GM23338 (cell line): ENCODE measurements at places on chromosomes 11 and 22. TPM values are rescaled to one million over a fixed set of nuclear protein-coding genes. Genes with fewer than 3 reads are reported as not detected.
A peak's percentile ranks its signal among the peaks of the same experiment; 100 is the strongest.

The CEP126 gene
- total RNA-seq = 1.4 and 2.1 TPM in 2 replicates

The FAT3 gene
- total RNA-seq = 64.2 and 78.0 TPM in 2 replicates

GRCh38 chr11:12768726-12769673 is 94.8 kb downstream of the TEAD1 start:
- DNase-seq = no peak

The FOLR1 gene
- 0.27 TPM in 1 of 2 replicates, not detected in the other for total RNA-seq

DNA sequence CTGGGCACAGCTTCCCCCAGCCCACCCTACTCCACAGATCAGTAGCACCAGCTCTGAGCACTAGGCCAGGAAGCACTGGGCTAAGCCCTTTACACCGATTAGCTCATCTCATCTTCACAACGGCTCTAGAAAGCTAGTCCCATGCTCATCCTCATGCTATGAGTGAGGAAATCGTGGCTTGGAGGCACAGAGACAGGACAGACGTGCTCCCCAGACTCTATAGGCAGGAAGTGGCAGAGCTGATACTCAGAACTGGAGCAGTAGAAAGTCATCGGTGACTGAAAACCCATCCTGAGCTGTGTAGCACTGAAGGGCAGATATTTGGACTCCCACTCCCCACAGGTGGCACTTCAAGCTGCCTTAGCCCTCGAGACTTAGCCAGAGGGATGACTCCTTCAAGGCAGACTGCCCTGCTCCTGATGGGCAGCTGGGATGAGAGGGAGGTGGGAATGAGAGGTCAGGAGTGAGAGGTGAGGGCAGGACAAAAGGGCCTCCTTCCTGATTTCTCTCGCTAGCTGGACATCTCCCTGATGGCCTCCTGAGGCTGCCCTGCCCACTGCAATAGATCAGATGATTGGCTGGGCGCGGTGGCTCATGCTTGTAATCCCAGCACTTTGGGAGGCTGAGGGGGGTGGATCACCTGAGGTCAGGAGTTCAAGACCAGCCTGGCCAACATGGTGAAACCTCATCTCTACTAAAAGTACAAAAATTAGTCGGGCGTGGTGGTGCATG is 9.7 kb downstream of the CD5 start:
- no peak for DNase-seq

GRCh38 chr22:20615021-20615420 is 107.6 kb downstream of the MED15 start:
- no peak for DNase-seq

- peak; percentile 32 for DNase-seq
Observed at GRCh38 chr11:106021181-106021966, 666 bp downstream of the MSANTD4 start.

DNA sequence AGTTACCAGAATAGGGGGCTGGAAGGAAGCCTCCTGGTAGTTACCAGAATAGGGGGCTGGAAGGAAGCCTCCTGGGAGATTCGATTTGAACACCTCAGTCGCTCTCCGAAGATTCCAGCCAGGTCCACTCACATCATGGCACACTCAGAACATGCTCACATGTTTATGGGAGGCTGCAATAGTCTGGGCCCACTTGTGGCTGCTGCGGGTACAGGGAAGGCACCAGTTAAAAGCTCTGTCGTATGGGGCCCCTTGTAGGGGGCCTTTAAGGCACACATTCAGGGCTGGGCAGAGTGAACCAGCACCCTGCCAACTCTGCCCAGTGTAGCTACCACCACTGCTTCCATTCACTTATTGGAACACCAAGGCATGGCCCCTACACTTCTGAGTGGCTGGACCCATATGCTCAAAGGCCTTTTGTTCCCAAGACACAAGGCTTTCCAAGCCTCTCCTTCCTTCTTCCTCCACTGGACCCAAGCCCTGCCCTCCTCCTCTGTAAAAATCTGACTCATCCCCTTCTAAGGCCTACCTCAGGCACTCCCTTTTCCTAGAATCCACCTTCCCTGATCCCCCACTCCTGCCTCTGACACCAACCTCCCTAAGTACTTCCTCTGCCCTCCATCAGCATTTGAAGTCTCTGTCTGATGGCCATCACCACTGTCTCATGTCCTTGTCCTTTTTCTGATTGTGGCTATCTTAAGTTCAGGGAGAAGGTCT is 28.0 kb downstream of the USP35 start:
- DNase-seq = no peak

- DNase-seq = no peak
Observed at GRCh38 chr11:34192481-34193401, 87.3 kb downstream of the NAT10 start.

The KRTAP5-6 gene
- not detected in 2 replicates for total RNA-seq

The KRTAP5-7 gene
- not detected in 2 replicates for total RNA-seq

The KRTAP5-8 gene
- total RNA-seq = not detected in 2 replicates

DNA sequence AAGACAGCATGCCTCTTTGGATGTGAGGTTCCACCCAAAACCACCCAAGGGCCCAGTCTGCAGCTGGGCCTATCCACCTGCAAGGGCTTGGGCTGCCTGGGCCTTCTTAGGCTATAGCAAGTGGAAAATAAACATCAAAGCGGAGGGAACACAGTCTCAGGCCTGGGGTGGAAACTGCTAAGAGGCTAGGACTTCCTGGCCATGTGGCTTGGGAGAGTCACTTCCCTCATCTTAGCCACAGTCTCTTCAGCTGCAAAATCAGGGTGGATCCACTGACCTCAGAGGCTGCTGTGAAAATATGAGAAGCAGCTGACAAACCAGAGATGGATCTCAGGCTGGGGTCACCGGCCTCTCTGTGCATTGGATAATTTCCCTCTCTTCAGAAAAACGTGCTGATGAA is 30.6 kb upstream of the TFIP11 start:
- DNase-seq = no peak

The CARD18 gene
- total RNA-seq = not detected in 2 replicates

- peak; percentile 30 for DNase-seq
Observed at GRCh38 chr11:76666408-76666807, 4.1 kb downstream of the LRRC32 start.

GRCh38 chr22:26670459-26670858 is 13.1 kb downstream of the MIAT start:
- DNase-seq = no peak

DNA sequence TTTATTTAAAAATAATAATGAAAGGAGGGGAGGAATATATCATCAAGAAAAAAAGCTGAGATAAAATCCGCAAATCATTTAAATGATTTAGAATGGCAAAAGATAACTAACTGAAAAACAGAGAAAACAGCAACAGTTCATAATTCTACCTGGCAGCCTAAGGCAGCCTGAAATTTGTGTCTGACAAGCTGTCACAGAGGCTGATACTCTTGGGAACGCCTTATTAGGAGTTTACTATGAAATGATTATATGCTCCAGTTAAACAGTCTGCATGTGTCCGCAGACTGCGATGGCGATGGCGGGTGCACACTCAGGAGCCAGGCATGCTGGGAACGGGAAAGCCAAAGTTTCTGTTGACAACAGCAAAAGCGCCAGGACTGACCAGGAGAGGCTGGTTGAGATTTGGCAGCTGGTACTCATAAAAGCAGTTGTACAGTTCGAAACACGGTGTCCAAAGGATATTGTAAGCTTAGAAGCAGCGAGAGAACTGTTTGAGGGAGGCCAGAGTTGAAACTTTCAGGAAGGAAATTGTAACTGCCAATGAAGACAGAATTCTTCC is 172.9 kb upstream of the MPPED2 start:
- no peak for DNase-seq

- peak; percentile 66 for DNase-seq
Observed at GRCh38 chr22:27825174-27825573, 23.6 kb upstream of the MN1 start.

- peak; percentile 66 for DNase-seq
Observed at GRCh38 chr11:119316729-119317591, at the start of gene MCAM. TSS of gene MCAM (minus strand) at chr11:119317130. CDS start at chr11:119317101, 29 bp downstream.

- no peak for DNase-seq
Observed at GRCh38 chr22:44999687-45000086, 10.1 kb downstream of the PHF21B start.

- peak; percentile 98 for DNase-seq
Observed at GRCh38 chr22:33923660-33924246, 3.5 kb upstream of the LARGE1 start.

GRCh38 chr11:13717331-13717730 is 48.9 kb downstream of the FAR1 start:
- no peak for DNase-seq

GRCh38 chr11:120564573-120565311 is 53.2 kb downstream of the GRIK4 start:
- DNase-seq = peak; percentile 46

GRCh38 chr11:46071091-46071490 is 50.2 kb downstream of the PHF21A start:
- DNase-seq = no peak

GRCh38 chr11:130470832-130471706 is 22.6 kb downstream of the ADAMTS15 start:
- no peak for DNase-seq

GRCh38 chr11:29025001-29025400 is 916.8 kb downstream of the METTL15 start:
- no peak for DNase-seq

DNA sequence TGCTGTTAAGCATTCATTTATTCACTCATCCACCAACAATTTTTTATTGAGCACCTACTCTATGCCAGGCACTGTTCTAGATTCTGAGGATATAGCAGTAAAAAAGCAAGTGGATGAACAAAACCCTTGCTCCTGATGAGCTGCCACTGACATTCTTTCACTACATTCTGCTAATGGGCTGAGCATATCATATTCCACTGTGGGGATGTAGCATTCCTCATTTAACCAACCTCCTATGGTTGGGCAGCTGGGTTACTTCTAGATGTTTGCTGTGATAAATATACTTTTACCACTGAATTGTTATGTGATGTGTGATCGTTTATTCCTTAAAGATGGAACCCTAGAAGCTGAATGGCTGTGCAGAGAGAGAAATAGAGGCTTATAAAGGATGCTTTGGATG is 176.9 kb downstream of the MN1 start:
- no peak for DNase-seq

DNA sequence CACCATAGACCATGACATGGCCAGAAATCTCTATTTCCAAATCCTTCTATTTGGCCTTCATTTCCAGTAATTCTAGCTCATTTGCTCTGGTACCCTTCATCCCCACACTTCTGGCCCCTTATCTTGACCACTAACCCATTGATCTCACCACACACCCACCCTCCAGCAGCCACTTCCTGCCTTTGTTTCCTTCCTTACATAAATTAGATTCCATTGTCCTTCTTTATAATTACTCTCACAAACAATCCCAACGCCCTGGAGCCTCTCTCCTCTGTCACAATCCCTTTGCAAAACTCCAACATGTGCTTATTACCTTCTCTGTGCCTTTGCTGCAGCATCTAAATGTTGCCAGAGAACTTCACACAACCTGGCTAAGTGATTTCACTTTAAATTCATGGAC is 14.8 kb downstream of the APLNR start:
- no peak for DNase-seq

GRCh38 chr11:63785823-63786222 is 17.2 kb upstream of the ZFTA start:
- no peak for DNase-seq

DNA sequence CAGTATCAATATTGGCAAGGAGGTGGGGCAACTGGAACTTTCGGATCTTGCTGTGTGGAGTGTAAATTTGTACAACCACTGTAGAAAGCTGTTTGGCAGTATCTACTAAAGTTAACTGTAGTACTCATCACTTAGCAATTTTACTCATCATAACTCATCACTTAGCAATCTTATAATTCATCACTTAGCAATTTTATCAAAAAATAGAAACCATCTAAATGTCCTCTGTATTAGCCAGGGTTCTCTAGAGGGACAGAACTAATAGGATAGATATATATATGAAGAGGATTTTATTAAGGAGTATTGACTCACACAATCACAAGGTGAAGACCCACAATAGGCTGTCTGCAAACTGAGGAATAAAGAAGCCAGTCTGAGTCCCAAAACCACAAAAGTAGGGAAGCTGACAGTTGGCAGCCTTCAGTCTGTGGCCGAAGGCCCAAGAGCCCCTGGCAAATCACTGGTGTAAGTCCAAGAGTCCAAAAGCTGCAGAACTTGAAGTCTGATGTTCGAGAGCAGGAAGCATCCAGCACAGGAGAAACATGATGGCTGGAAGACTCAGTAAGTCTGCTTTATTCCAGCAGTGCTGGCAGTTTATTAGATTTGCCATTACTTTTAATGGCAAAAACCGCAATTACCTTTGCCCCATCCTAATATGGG is 92.9 kb upstream of the USP47 start:
- no peak for DNase-seq

- no peak for DNase-seq
Observed at GRCh38 chr11:75538150-75538942, 12.6 kb upstream of the GDPD5 start.

DNA sequence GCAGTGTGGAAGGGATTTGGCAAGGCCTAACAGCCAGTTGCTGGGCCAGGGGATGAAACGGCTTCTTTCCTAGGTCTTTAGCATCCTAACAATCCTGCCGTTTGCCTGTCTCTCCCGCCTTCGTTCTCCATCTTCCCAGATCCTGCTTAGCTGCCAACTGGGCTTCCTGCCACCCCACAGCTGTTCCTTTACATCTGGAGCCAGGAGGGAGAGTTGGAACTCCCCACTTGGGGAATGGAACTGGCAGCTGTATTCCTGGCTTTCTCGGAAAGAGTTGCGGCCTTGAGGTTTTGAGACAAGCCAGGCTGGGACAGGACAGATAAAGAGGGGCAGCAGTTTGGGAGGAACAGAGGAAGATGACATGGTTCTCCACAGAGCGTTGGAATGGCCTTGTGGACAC is 59.6 kb downstream of the ST3GAL4 start:
- no peak for DNase-seq

- DNase-seq = no peak
Observed at GRCh38 chr22:42937164-42937843, 77.6 kb downstream of the PACSIN2 start.

DNA sequence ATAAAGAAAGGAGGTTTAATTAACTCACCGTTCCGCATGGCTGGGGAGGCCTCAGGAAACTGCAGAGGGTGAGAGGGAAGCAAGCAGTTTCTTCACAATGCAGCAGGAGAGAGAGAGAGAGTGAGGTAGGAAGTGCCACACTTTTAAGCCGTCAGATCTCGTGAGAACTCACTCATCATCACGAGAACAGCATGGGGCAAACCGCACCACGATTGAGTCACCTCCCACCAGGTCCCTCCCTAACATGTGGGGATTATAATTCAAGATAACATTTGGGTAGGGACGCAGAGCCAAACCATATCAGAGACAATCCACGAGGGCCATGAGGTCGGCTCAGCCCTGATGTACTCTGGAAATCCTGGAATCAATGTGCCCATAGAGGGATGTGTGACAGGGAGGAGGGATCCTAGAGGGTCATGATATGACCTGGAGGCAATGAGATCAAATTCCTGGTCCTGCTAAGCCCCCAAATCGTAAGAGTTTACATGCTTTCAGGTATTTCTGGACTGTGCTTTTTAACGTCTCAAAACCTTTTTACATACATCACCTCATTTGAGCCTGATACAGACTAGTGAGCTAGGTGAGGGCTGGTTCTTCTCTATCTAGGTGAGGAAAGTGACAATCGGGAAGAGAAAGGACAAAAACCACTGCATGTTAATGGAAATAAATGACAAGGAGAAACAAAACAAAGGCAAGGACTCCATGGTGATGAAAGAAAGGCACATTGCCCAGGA is 19.5 kb upstream of the RASSF10 start:
- no peak for DNase-seq
